ENCODE measurements at places on chromosomes 5 and 9. TPM values are rescaled to one million over a fixed set of nuclear protein-coding genes. Genes with fewer than 3 reads are reported as not detected.

- DNase-seq, result no peak
These were observed 35.2 kb upstream of the IRX4 start for GRCh38 chr5:1917830-1918487.

DNA sequence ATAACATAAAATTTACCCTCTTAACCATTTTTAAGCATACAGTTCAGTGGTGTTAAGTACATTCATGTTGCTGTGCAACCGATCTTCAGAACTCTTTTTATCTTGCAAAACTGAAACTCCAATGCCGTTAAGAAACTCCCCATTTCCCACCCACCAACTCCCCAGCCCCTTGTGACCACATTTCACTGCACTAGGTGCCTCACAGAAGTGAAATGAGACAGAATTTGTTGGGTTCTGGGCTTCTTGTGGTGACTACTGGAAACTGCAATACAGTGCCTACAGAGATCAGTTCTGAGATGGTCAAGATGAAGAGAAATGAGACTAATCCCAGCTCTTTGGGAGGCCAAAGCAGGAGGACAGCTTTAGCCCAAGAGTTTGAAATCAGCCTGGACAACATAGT, 202.1 kb upstream of the SLC30A5 start:
- DNase-seq, result no peak

- DNase-seq, result no peak
These were observed 11.8 kb downstream of the RMI1 start for GRCh38 chr9:83992407-83992806.

DNA sequence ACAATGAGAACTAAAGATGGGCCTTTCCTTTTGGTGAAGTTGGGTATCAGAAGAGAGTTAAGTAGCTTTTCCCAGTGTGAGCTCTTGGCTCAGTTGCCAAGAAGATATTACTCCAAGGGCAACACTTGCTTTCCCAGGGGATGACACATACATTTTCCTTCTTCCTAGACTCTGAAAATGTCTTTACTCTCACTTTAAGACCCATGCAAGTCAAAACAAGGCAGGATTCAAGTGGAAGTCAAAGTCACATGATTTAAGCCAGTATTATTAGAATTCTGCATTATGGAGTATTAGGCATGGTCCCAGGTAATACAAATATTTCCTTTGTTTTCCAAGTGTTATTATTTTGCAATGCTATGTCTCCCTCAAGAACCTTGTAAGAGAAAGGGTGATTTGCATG, 175.1 kb downstream of the PPP2R2B start:
- DNase-seq, result no peak

- no peak for DNase-seq
These were observed 192.1 kb upstream of the ADAMTS16 start for GRCh38 chr5:4947893-4948536.

- peak; percentile 1 for DNase-seq
These were observed 92.0 kb downstream of the PHF2 start for GRCh38 chr9:93668261-93668871.

DNA sequence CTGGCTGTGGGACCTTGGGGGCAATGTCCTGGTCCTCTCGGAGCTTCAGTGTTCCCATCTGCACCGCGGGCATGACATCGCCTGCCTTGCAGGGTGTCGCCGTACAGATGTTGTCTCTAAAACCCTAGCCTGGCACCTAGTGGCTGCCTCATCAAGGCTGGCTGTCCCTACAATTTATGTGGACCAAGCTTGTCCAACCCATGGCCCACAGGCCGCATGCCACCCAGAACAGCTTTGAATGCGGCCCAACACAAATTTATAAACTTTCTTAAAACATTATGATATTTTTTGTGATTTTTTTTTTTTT, 18.3 kb upstream of the ASS1 start:
- DNase-seq, result no peak

DNA sequence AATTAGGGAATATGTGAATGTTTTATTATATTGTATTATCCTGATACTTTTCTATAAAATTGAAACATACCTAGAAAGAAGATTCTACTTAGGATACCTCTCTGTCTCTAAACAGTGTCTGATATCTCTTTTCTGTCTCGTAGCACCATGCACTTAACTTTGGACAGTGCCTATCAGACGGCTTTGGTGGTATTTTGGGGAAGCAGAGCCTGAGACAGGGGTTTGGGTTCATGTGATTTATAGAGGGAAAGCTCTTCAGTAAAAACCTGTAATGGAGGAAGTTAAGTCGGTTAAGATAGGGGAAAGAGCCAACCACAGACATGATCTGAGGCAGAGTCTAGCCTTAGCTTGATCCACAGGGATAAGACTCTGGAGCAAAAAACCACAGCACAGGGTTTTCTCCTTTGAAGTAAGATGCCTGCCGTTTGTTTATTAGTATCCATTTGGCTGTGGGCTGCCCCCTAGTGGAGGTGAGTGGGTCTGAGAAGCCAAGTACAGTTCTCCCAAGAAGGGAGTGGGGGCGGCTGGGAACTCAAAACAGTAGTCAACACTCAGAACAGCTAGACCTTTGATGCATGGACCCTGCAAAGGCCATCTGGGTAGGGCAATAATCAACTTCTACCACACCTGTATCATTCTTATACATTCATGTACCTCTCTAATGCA, 141.2 kb upstream of the ASTN2 start:
- no peak for DNase-seq

- no peak for DNase-seq
These were observed 96.7 kb downstream of the SNCAIP start for GRCh38 chr5:122408592-122409224.

DNA sequence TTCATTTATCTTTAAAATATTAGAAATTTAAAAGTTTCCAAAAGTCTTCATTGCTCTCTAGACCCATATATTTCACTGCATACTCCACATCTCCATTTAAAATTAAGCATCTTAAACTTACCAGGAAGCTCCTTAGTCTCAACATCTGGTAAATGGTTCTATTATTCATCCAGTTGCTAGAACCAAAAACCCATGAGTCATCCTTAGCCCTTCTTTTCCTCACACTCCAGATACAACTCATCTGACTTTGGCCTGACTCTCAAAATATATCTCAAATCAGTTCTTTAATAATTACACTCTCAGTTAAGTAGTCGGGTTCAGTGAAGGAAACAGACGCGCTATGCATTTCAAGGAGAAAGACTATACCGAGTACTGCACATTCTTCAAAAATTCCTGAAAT, 110.2 kb upstream of the COX7C start:
- DNase-seq, result no peak

DNA sequence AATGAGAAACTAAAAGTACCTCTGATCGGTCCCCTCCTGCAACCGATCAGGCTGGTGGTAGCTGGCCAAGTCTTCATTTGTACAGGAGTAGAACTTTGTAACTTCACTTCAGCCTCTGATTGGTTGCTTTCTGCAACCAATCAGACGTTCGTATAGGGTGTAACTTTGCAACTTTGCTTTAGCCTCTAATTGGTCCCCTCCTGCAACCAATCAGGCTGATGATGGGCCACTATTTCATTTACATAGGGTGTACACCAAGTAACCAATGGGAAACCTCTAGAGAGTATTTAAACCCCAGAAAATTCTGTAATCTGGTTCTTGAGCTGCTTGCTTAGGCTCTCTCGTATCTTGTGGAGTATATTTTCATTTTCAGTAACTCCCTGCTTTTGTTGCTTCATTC, 445.5 kb downstream of the MED10 start:
- DNase-seq, result no peak

- DNase-seq, result no peak
These were observed 59.1 kb upstream of the TLR4 start for GRCh38 chr9:117644932-117645636.

DNA sequence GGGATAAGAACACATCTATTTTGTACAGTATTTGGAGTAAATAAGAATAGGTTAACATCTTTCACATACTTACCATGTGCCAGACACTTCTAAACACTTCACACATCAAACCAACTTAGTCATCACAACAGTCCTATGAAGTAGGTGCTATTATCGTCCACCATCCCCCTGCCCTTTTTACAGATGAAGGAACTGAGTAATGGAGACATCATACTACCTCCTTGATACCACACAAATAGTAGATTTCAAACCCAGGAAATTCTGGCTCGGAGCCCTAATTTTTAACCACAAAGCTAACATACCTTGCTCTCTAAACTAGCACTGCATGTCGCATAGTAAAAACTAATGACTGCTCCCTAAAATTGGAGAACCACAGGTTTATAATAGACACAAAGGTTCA, 4.2 kb upstream of the ZNF366 start:
- DNase-seq, result no peak

GRCh38 chr9:21758540-21758939, 43.9 kb upstream of the MTAP start:
- no peak for DNase-seq

- DNase-seq, result peak; percentile 87
These were observed 62.5 kb downstream of the COL23A1 start for GRCh38 chr5:178527458-178528307.

DNA sequence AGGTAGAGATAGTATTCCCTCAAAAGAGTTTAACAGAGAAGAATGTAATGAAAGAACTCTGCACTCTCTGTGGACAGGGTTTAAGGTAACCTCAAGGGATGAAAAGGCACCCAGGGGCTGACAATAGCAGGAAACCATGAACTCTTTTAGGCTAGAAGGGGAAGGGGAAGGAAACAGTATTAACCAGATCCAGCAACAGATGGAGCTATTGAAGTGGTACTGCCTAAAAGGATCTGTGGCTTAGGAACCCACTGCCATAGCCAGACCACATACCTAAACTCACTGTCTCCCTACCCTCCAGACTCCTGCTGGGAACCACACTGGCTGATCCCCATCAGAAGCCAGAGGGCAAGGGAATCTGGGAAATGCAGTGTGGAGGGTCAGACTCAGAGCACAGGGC, 35.5 kb downstream of the PLGRKT start:
- DNase-seq, result no peak

DNA sequence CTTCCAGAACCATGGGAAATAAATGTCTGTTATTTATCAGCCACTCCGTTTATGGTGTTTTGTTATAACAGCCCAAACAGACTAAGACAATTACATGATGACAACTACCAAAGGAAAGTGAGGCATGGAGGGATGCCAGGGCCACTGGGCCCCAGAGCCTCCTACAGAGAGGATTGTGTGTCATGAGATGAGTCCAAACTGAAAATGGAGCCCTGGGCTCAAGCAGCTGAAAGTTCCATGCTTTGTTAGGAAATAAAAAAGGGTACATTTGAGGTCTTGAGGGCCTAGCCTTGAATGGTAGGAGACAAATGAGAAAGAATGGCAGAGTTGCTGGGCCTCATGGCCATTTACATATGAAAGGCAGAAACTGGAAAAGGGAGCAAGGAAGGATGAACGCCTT, 586.5 kb downstream of the CETN3 start:
- DNase-seq, result no peak

DNA sequence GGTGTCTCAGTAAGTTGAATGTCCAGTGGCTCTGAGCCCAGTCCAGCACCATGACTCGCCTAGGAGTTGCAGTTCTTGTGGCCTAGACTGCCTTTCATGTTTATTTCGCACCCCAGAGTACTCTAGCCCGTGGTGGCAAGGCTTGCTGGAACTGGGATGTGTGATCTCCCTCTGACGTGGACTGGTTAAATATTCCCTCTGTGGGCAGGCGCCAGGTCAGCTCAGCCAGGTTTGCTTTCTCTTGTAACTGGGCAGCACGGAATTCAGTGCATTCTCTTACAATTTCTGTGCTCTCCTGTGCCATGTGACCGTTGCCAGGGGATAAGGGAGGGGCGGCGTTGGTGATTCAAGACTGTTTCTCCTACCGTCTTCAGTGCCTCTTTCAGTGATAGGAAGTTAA, 270.8 kb downstream of the KDM4C start:
- no peak for DNase-seq

DNA sequence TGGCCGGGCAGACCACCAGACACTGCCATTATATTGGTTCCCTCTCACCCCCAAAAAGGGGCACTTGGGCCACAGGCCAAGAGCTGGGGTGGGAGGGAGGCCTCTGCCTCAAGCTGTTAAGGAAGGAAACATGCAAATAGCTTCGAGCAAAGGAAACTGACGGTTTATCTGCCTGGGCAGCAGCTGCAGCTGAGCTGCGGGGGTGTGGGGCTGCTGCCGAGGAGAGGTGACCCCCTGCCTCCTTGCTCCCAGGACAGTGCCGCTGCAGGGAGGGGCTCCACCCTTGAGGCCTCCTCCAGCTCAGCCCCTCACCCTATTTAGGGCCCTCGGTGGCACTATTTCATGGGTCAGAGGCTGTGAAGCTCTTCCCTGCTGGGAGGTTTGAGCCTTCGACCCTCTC, 789 bp downstream of the DOK3 start:
- no peak for DNase-seq

GRCh38 chr5:125277494-125278154, 531.2 kb upstream of the ZNF608 start:
- DNase-seq, result no peak

DNA sequence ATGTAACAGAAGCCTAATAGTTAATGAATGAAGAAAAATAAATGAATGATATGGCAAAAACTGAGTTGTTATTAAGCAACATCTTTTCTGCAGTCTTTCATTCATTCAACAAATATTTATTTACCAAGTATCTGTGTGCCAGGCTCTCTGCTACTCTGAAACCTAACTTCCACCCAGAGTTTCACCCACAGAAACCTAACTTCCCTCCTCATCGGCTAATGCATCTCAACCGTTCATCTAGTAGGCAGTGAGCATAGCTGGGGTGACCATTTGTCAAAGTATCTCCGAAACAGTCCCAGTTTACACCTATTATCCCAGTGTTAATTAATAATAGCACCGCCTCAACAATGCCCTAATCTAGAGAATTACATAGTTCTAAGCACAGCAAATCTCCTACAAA, 1.5 kb downstream of the TTC39B start:
- no peak for DNase-seq

DNA sequence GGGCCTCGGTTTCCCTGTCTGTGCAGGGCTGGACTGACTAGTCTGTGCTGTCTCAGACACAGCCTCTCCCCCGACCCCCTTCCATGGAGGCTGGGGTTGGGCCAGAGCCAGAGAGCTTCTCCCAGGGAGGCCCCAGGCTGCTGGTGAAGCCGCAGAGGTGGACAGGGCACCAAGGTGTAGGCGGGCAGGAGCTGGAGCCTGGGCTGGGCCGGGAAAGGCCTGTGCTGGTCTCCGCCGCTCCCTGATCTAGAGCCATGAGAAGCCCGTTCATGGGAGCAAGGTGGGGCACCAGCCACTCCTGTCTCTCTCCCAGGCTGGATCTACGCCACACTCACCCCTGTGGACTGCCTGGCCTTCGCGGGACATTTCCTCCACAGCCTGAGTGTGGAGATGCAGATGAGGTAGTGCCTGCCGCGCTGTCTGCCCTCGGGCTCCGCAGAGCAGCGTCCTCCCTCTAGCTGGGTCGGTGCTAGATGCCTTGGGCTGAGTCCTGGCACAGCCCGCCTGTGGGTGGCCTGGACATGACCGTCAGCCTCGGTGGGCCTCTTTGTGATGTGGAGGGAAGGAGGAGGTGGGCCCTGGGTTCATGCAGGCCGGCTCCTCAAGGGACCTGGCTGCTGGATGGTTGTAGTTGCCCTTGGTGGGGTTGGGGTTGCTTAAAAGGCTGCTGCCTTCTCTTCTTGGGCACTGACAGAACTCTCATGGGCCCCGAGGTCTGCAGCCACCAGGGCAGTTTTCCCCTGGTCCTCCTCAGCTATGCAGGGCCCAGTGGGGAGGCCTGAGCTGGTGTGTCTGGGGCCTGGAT, 79.4 kb downstream of the PHF2 start:
- peak; percentile 18 for DNase-seq

The LCN10 gene
- 1.7 TPM for total RNA-seq

The PCDHGA1 gene
- 0.70 TPM for total RNA-seq

The LAMC3 gene
- 1.5 TPM for total RNA-seq

The SMIM32 gene
- total RNA-seq, result not detected

The ZBTB34 gene
- total RNA-seq, result 6.3 TPM

The ASB6 gene
- total RNA-seq, result 24.0 TPM

The GRIN1 gene
- not detected for total RNA-seq

The CD72 gene
- 0.40 TPM for total RNA-seq

The SLC34A3 gene
- total RNA-seq, result not detected

The IFNA2 gene
- total RNA-seq, result not detected

The PRSS3 gene
- total RNA-seq, result not detected

The HTR4 gene
- total RNA-seq, result not detected

The PGM5 gene
- 24.8 TPM for total RNA-seq

Data from gastrocnemius medialis (tissue), 4 donors.